ENCODE measurements at places on chromosomes 3 and 15. TPM values are rescaled to one million over a fixed set of nuclear protein-coding genes. Genes with fewer than 3 reads are reported as not detected.

The CDHR4 gene
- not detected for total RNA-seq

The PLCH1 gene
- 0.03 TPM for total RNA-seq

The ROPN1 gene
- not detected for total RNA-seq

- no peaks in the 10 kb centered on the region for H3K27me3 ChIP-seq
- H3K4me3 ChIP-seq: no peak overlapping the region
- H3K36me3 ChIP-seq: no peaks in the 10 kb centered on the region
- peaks cover 5% of the 10 kb centered on the region for H3K4me1 ChIP-seq
- DNase-seq: no peak
Observed at GRCh38 chr15:25848325-25848724, 14.8 kb downstream of the ATP10A start.

DNA sequence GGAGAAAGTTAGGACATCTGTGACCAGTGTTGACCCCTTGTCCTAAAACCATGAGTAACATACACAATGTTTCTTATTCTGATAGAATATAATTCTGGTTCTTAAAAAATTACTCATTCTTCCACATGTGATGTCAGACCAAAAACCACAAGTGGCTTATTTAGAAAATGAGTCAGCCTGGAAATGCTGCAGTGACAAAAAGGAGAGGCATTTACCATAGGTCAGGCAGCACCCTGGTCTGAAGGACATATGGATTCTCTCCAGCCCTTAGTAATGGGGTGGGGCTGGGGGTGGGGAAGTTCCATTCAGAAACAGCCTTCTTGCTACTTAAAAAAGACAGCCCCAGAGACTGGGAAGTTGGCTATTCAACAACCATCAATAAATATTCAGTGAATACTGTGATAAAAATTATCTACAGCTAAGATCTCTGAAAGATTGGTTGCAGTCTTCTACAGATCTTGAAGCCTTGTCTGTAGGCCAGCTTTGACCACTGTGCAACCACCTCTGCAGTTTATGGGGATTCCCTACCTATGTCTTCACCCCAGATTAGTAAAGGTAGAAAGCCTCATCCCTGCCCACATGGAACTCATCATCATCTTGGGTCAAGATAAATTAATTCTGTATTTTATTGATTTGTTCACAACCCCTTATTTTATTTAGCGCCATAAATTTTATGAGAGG, 34.9 kb upstream of the TIMP4 start:
- no peak overlapping the region for H3K4me3 ChIP-seq
- peak overlapping the region; percentile 86 for H3K27ac ChIP-seq
- peak; percentile 86 for DNase-seq
- no peaks in the 10 kb centered on the region for H3K36me3 ChIP-seq
- H3K27me3 ChIP-seq: no peaks in the 10 kb centered on the region

DNA sequence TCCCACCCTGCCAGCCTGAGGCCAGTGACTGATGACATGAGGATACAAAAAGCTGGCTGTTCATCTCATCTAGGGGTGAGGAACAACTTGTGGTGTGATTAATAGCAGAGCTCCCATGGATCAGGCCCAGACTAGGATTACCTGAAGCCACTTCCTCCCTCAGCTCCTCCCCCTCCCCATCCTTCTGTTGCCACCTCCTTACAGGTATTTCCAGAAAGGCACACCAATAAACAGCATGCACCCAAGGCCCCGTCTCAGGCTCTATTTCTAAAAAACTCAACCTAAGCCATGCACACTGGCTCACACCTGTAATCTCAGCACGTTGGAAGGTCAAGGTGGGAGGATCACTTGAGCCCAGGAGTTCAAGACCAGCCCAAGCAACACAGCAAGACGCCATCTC, 54.1 kb downstream of the SRGAP3 start:
- H3K4me1 ChIP-seq: no peaks in the 10 kb centered on the region
- no peak for DNase-seq
- peaks cover 2% of the 10 kb centered on the region for H3K27me3 ChIP-seq
- H3K27ac ChIP-seq: no peak overlapping the region
- no peak overlapping the region for H3K4me3 ChIP-seq
- no peaks in the 10 kb centered on the region for H3K36me3 ChIP-seq

DNA sequence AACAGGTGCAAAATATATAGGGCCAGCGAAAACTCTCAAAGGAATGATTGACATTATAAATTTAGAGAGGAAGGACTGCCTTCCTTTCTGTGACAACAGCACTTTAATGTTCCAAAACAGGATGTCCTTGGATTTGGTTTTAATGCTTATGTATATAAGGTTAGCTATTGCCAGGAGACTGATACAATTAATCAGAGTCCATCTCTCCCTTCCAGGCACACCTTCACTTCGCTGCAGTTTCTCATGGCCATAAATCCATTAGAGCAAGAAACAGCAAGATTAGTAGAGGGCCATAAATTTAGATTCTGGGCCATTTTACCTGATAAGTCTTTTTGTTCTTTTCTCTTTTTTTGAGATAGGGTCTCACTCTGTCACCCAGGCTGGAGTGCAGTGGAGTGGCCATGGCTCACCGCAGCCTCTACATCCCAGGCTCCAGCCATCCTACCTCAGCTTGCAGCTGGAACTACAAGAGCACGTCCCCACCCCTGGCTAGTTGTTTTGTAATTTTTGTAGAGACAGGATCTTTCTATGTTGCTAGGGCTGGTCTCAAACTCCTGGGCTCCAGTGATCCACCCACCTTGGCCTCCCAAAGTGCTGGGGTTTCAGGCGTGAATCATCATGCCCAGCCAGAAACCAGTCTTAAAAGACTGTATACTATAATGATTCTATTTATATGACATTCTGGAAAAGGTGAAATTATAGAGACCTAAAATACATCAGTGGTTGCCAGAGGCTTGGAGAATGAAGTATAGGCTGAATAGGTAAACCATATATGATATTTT, 15.7 kb upstream of the TFRC start:
- no peak overlapping the region for H3K4me3 ChIP-seq
- H3K36me3 ChIP-seq: no peaks in the 10 kb centered on the region
- DNase-seq: no peak
- no peaks in the 10 kb centered on the region for H3K4me1 ChIP-seq
- no peak overlapping the region for H3K27ac ChIP-seq

- H3K36me3 ChIP-seq: no peaks in the 10 kb centered on the region
- no peak overlapping the region for H3K4me3 ChIP-seq
- DNase-seq: no peak
- H3K27ac ChIP-seq: no peak overlapping the region
Observed at GRCh38 chr3:144011251-144011799, 39.7 kb downstream of the DIPK2A start.

- no peaks in the 10 kb centered on the region for H3K27me3 ChIP-seq
- H3K4me1 ChIP-seq: peaks cover 14% of the 10 kb centered on the region
- no peak for DNase-seq
- H3K36me3 ChIP-seq: no peaks in the 10 kb centered on the region
- H3K27ac ChIP-seq: no peak overlapping the region
- no peak overlapping the region for H3K4me3 ChIP-seq
Observed at GRCh38 chr15:77866186-77866585, 211.3 kb downstream of the TBC1D2B start.

DNA sequence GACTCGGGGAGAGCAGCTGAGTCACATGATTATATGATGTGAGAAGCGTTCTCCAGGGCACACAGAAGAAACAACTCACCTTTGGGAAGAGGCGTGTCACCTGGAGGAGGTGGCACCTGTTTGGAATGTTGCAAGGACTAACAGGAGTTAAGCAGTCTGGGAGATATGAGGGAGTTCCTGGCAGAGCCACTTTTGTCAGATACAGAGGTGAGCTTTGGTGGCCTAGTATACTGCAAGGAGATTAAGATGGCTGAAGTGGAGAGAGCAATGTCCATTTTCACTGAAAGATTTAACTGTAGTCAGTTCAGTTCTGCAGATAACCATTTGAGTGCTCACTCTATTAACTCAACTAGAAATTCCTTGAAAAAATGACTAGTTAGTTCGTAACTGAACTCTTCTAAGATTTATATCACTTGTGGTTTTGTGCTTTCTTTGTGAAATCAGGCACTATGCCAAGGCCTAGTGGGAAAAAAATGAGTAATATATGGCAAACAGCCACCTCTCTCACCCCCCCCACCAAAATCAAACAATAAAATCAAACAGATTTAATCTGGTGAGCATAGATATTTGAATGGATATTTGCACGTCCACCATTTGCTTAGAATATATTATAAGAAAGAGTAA, 61.3 kb downstream of the CRYBG3 start:
- peaks cover 5% of the 10 kb centered on the region for H3K36me3 ChIP-seq
- no peak overlapping the region for H3K4me3 ChIP-seq
- DNase-seq: no peak
- H3K27ac ChIP-seq: no peak overlapping the region
- H3K4me1 ChIP-seq: peaks cover 7% of the 10 kb centered on the region

- DNase-seq: no peak
- peaks cover 6% of the 10 kb centered on the region for H3K4me1 ChIP-seq
- H3K27me3 ChIP-seq: peaks cover 17% of the 10 kb centered on the region
- no peaks in the 10 kb centered on the region for H3K36me3 ChIP-seq
Observed at GRCh38 chr3:127131424-127132170, 61.3 kb upstream of the PRR23E start.

GRCh38 chr3:107817076-107817475, 273.8 kb downstream of the CD47 start:
- 0 out of 2 replicates have a peak, but pooled peaks cover 2% of the 10 kb centered on the region for H3K27me3 ChIP-seq
- DNase-seq: no peak
- H3K4me3 ChIP-seq: no peak overlapping the region
- H3K4me1 ChIP-seq: no peaks in the 10 kb centered on the region
- H3K27ac ChIP-seq: no peak overlapping the region
